ENCODE measurements at places on chromosomes 12 and 14.

DNA sequence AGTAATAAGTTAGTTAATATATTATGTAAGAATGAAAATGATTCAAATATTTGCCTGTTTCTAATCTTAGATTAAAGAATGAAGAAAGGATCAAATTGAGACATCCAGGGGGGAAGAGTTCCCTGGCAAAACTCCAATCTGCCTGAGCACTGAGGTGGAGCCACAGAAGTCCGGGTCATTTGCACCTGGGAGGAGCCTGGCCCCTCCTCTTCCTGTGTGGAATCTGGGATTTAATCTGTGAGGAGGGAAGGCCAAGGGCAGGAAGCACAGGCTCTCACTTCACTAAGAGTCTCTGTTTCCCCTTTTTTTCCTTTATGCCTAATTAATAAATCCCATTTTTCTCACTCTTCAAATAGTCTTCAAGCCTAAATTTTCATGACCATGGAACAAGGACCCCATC is 599.5 kb downstream of the FLRT2 start:
- DNase-seq = no peak

DNA sequence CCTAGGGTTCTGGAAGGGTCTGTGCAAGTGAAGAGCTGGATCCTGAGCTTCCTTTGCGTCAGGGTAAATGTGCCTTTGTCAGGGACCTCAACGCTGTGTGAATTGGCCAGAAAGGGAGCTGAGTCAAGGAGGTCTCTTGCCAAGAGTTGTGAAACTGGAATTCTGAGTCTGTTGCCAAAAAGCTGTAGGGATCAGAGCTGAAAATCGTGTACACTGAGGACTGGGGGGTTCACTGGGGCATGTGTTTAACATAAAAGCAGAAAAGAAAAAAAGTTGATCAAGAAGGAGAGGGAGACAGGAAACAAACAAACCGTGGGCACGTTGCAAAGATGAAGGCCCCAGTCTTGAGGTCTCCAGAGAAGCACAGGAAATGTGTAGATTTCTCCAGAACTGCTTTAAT is 1081.5 kb downstream of the VRK1 start:
- DNase-seq = no peak

GRCh38 chr14:22540811-22541360 is 48.1 kb downstream of the DAD1 start:
- DNase-seq = no peak

- no peak for DNase-seq
These were observed 42.0 kb upstream of the RASSF3 start for GRCh38 chr12:64568298-64568697.

DNA sequence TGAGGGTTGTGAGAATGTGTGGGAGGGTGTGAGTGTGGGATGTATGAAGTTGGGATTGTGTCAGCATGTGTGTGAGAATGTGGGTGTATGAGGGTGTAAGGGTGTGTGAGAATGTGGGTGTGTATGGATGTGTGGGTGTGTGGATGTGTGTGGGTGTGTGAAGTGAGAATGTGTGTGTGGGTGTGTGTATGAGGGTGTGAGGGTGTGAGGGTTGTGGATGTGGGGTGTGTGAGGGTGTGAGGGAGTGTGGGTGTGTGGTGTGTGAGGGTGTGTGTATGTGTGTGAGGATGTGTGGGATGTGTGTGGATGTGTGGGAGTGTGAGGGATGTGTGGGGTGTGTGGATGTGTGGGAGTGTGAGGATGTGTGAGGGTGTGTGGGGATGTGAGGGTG is 37.0 kb downstream of the TMEM121 start:
- DNase-seq = no peak

DNA sequence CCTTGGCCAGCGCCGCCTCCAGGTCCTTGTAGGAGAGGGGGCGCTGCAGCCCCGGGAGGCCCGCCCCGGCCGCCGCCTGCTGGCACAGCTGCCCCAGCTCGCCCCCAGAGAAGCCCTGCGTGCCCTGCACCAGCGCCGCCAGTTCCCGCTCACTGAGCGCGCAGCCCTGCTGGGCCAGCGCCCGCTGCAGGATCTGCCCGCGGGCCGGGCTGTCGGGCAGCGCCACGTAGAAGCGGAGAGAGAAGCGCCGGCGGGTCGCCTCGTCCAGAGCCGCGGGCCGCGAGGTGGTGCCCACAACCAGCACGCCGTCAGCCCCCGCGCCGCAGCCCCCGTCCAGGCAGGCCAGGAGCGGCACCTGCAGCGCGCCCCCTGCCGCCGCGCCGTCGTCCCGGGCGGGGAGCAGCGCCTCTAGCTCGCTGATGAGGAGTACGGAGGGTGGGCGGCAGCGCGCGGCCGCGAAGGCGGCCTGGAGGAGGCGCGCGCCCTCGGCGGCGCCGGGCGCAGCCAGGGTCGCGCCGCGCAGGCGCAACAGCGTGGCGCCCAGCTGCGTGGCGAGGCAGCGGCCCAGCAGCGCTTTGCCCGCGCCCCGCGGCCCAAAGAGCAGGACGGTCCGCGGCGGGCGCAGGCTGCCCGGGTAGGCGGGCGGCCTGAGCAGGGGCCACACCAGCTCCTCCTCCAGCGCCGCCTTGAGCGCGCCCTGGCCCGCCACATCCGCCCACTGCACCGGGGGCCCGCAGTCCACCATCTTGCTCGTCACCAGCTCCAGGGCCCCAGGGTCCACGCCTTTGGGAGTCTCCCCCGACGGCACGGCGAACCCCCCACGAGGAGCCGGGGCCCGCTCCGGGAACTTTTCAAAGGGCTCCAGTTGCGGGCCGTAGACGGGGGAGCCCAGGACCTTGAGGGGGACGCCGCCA is 27.7 kb downstream of the FIGNL2 start:
- DNase-seq = peak; percentile 81

DNA sequence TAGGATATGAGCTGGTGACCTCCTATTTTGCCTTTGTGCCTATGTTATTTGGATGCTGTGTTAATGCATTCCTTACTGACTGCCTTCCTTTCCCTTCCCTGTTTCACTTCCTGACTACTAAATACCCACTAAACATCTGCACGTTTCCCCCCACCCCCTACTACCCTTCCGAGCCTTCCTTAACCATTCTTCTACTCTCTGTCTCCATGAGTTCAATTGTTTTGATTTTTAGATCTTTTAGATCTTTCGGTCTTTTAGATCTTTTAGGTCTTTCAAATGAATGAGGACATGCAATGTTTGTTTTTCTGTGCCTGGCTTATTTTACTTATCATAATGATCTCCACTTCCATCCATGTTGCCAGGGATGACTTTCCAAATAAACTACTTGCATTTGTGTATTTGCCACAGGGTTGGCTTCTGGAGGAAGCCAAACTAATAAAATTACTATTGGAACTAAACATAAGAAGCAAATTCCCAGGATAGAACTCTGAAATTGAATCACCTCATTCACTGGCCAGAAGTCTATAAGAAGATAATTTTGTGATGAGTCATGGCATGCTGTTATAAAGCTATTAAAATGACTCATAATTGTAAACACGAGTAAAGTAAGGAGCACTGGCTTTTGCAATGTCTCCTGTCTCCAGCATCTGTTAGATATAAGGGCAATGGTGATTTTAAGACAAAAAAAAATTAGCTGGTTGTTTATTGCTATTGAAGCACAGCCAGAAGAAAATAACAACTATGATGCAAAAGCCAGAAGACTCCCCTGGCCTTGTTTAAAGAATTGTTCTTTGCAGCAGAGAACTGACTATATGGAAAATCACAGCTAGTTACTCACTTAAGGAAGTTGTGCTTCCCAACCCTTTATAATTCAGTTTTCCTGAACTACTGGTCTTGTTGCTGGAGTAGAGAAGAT is 586.3 kb downstream of the LRFN5 start:
- DNase-seq = no peak

DNA sequence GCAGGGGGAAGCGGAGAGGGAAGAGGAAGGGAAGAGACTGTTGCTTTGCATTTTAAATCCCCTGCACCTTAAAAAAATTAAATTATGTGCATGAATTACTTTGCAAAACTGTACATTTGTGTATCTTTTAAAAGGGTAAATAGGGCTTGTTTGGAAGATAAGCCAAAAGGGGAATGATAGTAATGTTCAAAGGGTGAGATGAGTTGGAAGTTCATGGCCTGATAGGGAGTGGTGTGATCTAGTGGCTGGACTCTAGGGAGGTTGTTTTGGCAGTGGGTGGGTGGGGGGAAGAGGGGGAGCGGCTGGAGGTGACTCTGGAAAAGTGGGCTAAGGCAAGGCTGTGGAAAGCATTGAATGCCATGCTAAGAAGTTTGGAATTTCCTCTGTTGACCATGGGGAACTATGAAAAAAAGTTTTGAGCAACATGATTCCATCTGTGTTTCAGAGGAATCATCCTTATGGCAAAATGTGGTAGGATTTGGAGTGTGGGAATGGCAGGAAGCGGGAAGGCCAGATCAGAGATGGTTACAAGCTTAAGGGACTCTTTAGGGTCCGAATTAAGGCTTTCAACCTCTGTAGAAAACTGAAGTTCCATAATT is 25.5 kb upstream of the EMP1 start:
- DNase-seq = no peak

DNA sequence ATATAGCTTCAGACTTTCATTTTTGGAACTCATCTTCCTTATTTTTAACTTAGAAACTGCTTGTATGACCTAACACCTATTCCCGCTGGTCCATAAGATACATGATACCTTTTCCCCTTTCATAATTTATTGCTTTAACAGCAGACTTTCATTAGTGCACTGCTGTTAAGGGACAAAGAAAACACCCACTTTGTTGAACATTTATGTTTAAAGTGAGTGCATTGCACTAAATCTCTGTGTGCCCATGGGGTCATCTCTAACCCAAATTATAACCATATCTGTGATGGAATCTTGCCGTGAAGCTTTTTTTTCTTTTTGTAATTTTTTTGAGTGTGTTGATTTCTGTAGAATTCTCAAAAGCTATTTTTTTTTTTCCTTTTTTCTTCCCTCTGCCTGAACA is 261.8 kb downstream of the TMTC2 start:
- DNase-seq = no peak

DNA sequence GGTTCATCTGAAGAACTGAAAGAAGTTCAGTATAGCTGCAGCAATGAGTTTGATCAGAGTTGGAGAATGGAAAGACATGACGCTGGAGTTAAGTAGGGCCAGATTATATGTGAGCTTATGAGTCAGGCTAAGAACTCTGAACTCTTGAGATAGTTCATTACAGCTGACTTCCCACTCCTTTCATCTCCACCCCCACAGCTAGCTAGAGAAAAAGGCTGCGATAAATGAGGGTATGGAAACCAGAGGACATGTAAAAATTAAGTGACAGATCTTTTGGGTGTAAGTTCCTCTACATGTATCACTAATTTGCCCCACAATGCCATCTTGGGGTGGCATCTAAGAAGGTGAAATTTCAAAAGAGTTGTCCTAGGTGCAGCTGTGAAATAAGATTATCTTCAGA is 28.6 kb downstream of the PYM1 start:
- DNase-seq = peak; percentile 21

DNA sequence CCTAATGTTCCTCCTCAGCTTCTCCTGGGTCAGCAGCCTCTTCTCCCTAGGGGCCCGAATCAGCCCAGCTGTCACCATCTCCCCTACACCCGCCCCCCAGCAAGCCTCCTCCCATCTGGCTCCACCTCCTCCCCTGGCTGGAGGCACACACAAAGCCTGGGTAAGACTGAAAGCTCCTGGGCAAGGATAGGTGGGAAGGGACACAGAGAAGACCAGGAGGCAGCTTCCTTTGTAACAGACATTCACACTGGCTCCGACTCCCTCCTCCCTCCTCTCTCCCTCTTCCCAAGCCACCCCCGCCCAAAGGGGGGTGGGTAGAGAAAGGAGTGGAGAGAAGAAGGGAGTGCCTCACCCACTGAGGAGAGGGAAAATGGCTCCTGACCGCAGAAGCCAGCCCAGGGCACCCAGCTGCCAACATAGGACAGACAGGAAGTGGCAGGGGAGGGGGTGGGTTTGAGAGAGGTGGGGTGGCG is 4.0 kb downstream of the CHD4 start:
- DNase-seq = peak; percentile 55

DNA sequence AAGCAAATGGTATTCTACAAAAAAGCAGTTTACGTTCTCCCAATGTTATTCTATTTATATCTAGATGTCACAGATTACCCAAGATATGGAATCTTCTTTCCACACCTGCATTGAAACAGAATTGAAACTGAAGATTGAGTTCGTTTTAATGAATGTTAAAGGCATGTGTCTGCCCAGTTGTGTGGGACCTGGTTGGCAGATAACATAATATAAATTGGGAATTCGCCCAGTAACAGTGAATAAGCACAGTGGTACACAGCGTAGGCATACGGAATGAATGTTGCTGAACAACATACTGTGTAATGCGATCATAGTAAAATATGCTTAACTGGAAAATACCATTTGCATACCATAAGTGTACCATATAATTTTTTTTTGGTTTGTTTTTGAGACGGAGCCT is 4.3 kb downstream of the KHNYN start:
- DNase-seq = no peak

GRCh38 chr12:8692573-8692972 is 5.2 kb upstream of the RIMKLB start:
- DNase-seq = no peak

DNA sequence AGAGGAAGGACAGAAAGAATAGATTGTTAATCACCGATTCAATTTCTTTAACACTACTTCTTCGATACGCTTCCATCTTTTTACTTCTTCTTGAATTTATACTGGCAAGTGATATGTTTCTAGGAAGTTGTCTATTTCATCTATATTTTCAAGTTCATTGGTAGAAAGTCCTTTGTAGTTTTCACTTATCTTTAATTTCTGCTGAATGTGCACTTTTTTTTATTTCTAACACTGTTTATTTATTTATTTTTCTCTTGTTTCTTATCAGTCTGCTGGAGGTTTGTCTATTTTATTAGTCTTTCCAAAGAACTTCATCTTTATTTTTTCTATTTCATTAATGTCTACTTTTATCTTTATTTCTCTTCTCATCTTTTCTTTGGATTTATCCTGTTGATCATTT is 63.6 kb downstream of the SIX1 start:
- DNase-seq = no peak

GRCh38 chr12:90021795-90022440 is 313.3 kb upstream of the ATP2B1 start:
- no peak for DNase-seq

GRCh38 chr12:18967814-18968213 is 161.7 kb upstream of the PLEKHA5 start:
- no peak for DNase-seq

DNA sequence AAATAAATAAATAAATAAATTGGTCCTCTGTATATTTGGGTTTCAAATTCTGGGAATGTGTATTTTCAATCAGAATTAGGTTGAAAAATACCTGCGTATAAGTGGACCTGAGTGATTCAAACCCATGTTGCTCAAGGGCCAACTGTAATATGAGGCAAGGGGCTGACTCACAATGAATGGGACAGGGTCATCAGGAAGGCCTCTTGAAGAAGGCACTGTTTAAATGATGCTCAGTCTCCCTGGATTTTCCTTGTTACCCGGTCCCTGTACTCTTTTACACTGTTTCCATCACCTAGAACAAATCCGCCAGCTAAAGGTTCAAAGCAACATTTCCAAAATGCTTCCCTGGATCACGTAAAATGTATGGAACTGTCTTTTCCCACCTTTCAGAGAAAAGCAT is 3.8 kb downstream of the PSMB5 start:
- no peak for DNase-seq

GRCh38 chr14:103329401-103330347 is 4.4 kb upstream of the EIF5 start:
- DNase-seq = no peak
